ENCODE measurements at places on chromosomes 7 and 10. TPM values are rescaled to one million over a fixed set of nuclear protein-coding genes. Genes with fewer than 3 reads are reported as not detected.

DNA sequence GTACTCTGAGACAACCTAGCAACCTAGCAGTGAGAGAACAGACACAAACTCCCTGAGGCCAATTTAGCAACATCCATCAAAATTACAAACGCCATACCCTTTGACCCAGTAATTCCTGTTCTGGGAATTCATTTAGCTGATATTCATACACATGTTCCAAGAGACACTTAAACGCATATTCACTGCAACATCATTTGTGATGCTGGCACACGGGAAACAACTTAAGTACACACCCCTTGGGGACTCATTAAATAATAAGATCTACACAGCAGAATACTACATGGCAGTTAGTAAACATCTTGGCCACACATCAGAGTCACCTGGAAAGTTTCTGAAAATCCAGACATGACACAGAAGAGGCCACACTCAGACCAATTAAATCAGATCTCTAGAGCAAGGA lies 17.6 kb downstream of the NUDCD3 start:
- DNase-seq = no peak
- no peaks in the 10 kb centered on the region for H3K27me3 ChIP-seq

DNA sequence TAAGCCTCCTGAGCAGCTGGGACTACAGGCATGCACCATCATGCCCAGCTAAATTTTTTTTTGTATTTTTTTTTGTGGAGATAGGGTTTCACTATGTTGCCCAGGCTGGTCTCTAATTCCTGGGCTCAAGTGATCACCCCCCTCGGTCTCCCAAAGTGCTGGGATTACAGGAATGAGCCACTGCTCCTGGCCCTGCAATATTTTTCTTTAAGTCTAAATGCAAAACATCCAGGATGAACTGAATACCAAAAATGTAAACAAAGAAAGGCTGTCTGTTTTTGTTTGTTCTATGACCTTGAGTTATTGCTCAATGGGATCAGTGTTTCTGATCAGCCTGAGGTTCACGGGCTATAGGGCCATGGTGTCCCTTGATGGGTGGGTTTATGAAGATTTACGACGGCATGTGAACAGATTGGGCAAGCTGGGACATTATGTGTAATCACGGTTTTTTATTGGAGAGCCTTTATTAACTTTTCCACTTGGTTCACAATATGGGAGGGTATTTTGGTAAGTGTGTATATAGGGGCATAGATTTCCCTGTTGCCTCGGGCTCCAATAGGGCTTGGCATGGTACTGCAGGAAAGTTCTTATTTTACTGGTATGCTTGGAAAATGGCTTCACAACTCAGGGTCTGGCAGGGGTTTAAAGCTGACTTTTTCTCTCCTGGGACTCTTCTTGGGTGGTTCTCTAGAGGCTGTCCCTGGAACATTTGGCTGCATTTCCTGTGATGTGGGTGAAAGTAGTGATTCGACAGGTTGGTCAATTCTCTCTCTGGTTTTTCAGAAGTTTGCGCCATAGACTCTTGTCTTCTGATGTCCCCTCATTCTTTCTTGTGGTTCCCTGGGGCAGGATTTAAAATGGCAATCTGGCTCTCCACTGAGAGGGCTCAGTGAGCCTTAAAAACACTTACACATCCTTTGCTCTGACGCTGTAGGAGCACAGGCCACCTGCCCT lies 41.6 kb downstream of the MRPS33 start:
- H3K27me3 ChIP-seq = no peaks in the 10 kb centered on the region
- H3K4me3 ChIP-seq = no peak overlapping the region
- H3K36me3 ChIP-seq = no peaks in the 10 kb centered on the region
- H3K27ac ChIP-seq = no peak overlapping the region

GRCh38 chr7:6271060-6271658 lies 1.3 kb downstream of the CYTH3 start:
- H3K36me3 ChIP-seq = no peaks in the 10 kb centered on the region
- DNase-seq = no peak
- peak overlapping the region; percentile 69 for H3K4me3 ChIP-seq
- H3K27me3 ChIP-seq = no peaks in the 10 kb centered on the region

The ASAH2B gene
- 3.9 TPM for polyA plus RNA-seq

The PLPP4 gene
- polyA plus RNA-seq = not detected
